ENCODE measurements at places on chromosomes 13 and 19.

DNA sequence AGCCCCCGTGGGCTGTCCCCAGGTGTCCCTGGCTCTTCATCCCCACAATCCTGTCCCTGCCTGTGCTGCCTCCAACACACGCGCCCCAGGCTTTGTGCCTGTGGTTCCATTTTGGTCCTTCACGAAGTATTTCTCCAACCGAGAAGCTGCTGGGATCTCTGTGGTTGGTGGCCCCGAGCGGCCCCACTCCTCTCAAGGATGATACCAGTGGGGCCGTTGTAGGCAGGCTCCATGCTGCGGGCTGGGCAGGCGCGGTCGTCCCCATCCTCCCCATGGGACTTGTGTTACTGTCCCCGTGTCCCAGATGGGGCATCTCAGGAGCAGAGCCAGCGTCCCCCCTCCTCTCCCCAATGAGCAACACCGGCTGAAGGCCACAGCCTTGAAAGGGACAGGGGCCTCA lies 3.7 kb upstream of the ZNF554 start:
- no peak for DNase-seq

DNA sequence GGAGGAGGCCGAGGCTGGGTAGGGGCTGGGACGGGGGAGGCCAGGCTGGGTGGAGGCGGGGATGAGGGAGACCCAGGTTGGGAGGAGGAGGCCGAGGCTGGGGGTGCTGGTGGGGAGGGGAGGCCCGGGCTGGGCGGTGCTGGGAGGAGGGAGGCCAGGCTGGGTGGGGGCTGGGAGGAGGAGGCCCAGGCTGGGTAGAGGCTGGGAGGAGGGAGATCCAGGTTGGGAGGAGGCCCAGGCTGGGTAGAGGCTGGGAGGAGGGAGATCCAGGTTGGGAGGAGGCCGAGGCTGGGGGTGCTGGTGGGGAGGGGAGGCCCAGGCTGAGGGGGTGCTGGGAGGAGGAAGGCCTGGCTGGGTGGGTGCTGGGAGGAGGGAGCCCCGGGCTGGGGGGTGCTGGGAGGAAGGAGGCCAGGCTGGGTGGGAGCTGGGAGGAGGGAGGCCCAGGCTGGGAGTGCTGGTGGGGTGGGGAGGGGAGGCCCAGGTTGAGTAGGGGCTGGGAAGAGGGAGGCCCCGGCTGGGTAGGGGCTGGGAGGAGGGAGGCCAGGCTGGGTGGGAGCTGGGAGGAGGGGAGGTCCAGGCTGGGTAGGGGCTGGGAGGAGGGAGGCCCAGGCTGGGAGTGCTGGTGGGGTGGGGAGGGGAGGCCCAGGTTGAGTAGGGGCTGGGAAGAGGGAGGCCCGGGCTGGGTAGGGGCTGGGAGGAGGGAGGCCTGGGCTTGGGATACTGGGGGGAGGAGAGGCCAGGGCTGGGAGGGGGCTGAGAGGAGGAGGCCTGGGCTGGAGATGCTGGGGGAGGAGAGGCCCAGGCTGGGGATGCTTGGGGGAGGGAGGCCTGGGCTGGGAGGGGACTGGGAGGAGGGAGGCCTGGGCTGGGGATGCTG lies 10.7 kb downstream of the TPGS1 start:
- no peak for DNase-seq

DNA sequence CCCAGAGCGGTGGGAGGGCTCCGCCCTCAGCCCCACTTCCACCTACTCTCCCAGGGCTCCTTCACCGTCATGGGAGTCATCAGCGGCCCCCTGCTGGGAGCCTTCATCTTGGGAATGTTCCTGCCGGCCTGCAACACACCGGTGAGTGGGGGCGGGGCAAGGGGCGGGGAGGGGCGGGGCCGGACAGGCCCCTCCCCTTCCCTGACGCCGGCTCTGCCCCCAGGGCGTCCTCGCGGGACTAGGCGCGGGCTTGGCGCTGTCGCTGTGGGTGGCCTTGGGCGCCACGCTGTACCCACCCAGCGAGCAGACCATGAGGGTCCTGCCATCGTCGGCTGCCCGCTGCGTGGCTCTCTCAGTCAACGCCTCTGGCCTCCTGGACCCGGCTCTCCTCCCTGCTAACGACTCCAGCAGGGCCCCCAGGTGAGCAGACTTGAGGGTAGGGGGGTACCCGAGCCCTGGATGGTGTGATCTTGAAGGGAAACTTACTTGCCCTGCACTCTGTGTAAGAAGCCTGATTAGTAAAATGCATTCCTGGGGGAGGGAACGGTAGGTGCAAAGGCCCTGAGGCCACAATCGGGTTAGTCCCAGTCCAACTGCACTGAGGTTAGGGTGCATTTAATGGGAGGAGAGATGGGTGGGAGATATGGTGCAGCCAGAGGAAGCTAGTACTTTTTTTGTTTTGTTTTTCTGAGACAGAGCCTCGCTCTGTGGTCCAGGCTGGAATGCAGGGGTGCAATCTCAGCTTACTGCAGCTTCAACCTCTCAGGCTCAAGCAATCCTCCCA lies 12.1 kb downstream of the SLC5A5 start:
- no peak for DNase-seq

GRCh38 chr13:33410619-33411018 lies 125.1 kb upstream of the STARD13 start:
- DNase-seq = no peak

DNA sequence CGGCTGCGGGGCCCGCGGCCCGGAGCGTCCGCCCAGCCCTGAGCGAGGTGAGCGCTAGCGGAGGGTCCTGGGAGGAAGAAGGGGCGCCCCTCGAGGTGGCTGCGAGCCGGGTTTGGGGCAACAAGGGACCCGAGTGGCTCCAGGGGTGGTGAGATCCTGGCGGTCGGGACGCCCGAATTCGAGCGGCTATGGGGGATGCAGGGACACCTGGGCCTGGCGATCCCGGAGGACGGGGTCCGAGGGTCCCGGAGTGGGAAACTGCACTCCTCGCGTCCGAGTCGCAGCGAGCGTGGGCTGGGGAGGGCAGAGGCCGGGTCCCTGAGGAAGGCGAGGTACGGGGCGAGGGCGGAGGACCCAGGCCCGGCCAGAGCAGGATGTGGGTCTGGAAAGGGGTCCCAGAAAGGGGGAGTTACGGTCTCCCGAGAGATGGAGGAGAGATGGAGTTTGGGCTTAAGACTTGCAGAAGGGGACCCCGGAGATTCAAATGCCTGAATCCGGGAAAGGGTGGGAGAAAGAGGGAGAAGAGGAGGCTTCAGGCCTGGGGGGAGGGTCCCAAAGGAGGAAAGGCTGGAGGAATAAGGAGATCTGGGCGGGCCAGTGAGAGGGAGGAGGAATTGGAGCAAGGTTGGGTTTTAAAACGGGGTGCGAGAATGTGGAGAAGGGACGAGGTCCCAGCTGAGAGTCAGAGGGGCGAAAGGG lies 542 bp downstream of the CACNG7 start:
- DNase-seq = no peak

DNA sequence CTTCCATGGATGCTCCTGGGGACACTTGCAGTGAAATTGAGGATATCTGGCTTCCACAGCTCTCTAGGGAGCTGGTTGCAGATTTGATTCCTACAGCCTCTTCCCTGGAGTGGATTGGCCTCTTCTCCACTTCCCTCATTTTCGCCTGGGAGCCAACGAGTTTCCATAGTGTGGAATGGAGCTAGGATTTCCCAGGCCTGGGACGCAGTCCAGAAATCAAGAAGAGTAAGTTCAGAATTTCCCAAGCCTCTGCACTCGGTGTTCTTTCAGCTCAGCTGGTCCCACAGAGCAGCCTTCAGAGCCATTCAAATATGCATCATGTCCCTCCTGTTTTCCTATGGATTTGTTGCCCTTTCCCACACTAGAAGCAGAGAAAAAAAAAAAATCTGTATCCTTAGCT lies 68.2 kb downstream of the RAP2A start:
- DNase-seq = no peak

GRCh38 chr13:53854321-53854720 lies 825.7 kb downstream of the OLFM4 start:
- no peak for DNase-seq

- no peak for DNase-seq
Observed at GRCh38 chr13:72998012-72998411, 60.8 kb upstream of the KLF5 start.

DNA sequence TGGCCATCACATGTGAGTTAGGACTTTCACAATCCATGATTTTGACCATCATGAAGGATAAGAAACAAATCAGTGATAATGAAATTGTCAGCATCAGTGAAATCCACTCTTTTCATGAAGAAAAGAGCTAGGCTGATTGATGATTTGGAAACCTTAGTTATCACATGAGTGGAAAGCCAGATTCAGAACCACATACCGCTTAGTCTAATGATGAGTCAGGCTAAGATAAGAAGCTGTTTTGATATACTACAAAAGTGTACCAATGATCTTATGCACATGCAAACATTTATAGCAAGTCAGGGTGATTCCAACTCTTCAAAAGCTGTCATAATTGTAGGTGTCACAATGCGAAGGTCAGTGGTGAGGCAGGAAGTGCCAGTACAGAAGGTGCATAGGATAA lies 519.3 kb downstream of the GPC6 start:
- DNase-seq = no peak

GRCh38 chr13:36193151-36193855 lies 21.1 kb downstream of the SOHLH2 start:
- DNase-seq = no peak

DNA sequence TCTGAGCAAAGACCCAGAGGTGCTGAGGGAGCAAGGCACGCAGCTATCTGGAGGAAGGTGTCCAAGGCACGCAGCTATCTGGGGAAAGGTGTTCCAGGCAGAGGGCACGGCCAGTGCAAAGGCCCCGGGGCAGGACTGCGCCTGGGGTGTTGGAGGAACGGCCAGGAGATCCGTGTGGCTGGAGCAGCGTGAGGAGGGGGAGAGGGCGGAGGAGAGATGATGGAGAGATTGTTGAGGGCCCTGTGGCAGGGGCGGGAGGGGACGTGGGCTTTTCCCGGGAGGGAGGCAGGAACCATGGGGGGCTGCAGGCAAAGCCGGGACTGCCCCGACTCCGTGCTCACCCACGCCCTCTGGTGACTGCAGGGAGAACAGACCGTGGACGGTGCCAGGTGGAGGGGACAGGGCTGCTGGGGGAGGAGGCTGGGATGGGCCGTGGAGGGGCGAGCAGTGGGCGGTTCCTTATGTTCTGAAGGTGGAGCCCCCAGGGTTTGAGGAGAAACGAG lies 13.3 kb upstream of the MISP start:
- DNase-seq = peak; percentile 88

- DNase-seq = no peak
Observed at GRCh38 chr19:36103842-36104552, 6.9 kb upstream of the OVOL3 start.

- DNase-seq = no peak
Observed at GRCh38 chr13:20106742-20107141, 54.1 kb downstream of the GJA3 start.

DNA sequence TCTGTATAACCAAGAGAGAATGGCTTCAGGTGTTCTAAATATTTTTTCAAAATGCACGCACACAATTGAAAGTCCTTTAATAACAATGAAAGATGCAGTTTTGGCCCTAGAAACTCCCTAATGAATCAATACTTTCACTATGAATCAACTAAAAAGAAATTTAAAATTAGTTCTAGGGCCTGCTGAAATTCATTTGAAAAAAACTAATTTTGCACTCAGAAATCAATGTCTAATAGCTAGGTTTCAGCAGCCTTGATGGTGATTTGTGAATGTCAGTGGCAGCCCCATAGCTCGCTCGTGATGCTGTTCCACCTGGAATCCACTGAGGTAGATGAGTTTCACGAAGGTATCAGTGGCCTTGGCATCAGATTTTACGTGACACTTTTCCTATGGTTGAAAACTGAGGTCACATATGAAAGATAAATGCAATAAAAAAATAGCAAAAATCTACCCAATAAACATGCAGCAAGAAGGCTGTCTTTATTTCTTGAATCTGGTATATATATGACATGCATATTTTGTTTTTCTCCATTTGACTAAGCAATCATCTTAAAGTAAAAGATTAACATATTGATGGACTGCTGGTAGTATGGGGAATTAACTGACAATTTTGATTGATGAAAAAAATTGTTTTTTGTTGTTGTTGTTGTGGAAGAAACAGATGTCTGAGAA lies 141.0 kb downstream of the AKAP11 start:
- DNase-seq = no peak

- DNase-seq = no peak
Observed at GRCh38 chr13:44470638-44471562, 97.3 kb downstream of the SERP2 start.

DNA sequence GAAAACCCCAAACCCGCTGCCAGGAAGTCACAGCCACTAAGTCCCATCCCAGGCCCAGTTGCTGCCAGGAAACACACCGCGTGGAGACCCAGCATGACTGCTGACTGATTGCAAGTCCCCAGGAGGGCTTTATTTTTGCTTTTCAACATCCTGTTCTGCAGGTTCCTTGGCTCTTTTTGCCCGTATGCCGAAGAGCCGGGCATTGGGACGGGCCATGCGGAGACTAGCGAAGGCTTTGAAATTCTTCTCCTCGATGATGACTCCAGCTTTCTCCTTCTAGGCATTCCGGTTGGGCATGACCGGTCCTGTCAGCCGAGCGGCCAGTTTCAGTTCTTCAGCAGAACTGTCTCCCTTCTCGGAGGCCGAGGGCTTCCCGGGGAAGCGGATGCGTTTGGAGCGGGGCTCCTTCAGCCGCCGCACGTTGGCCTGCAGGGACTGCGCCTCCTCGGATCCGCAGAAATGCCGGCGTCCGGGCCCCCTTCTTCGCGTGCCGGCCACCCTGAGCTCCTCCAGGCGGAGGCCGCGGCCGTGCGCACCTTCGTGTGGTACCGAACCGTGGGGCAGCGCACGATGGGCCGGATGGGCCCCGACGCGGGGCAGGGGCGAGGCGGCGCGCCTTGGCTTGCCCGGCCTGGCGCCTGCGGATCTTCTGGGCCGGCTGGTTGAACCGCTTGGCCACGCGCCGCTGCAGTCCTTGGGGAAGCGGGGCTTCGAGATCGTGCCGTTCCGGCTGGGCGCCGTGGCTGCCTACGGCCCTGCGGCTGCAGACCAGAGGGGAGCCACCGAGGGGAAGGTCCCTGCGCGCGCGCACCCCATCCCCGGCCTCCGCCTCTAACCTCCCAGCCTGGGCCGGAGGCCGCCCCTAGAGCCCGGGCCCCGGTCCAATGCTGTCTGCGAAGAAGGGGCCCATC lies 15.2 kb downstream of the ZSCAN5C start:
- DNase-seq = no peak

- DNase-seq = peak; percentile 15
Observed at GRCh38 chr19:32580353-32580900, 563 bp upstream of the PDCD5 start.

DNA sequence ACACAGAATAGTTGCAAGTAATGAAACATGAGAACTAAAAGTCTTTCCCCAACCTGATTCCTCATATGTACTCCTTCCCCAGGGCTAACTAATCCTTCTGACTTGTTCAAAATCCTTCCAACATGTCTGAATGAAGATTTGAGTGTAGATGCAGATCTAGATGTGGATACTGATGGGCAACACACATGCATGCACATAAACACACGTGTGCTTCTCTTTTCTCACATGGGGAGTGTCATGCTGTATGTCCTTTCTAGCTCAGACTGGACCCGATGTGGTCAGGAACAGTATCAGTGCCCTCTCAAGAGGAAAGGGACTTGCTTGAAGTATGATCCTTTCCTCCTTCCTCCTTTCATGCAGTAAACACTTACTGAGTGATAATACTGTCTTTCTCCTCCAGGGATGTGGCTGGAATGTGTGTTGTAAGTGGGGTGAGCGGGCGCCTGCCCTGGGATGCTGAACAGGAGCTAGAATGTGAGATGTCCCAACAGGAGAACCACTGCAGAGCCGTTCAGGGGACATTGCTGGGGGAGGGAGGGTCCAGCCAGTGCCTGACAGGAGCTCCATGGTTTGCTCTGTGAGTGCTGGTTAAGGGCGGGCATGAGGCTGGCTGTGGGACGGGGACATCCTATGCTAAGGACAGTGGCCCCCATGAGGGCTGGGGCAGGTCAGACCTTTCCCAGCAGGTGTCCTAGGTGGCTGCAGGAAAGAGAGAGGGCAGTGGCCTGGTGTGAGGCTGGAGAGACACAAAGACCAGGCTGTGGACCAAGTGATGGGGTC lies 146.9 kb downstream of the TEX29 start:
- no peak for DNase-seq

GRCh38 chr13:36293497-36293896 lies 4.1 kb downstream of the CCDC169 start:
- DNase-seq = no peak
